ENCODE measurements at places on chromosomes 3 and 15.

DNA sequence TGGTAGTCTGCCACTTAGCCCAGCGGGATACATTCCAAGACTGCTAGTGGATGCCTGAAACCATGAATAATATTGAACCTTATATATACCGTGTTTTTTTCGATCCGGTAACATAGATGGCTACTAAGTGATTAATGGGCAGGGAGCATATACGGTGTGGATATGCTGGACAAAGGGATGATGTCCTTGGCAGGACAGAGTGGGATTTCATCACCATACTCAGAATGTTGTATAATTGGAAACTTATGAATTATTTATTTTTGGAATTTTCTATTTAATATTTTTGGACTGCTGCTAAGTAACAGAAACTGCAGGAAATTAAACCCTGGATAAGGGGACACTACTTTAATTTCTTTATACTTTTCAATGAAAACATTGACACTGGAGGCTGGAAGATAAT is 53.2 kb downstream of the ASTE1 start:
- DNase-seq, result no peak

- no peak for DNase-seq
These were observed 245.2 kb upstream of the LYSMD4 start for GRCh38 chr15:99978426-99978825.

DNA sequence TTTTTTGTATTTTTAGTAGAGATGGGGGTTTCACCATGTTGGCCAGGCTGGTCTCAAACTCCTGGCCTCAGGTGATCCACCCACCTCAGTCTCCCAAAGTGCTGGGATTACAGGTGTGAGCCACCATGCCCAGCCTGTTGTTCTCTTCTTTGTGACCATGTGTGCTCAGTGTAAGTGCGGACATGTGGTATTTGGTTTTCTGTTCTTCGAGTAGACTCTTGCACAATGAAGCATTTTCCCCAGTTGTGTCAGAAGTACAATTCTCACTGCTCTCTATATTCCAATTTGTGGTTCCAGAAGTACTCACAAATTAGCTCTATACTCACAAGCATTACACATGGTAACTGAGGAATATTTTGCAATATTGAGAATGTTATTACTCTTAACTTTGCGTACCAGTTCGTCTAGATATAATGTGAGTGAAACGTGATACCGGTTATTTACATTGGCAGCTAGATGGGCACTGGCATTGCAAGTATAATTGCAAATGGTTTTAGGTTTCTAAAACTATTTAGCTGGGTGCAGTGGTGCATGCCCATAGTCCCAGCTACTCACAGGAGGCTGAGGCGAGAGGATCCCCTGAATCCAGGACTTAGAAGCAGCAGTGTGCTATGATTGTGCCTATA is 34.2 kb upstream of the MTMR14 start:
- no peak for DNase-seq

DNA sequence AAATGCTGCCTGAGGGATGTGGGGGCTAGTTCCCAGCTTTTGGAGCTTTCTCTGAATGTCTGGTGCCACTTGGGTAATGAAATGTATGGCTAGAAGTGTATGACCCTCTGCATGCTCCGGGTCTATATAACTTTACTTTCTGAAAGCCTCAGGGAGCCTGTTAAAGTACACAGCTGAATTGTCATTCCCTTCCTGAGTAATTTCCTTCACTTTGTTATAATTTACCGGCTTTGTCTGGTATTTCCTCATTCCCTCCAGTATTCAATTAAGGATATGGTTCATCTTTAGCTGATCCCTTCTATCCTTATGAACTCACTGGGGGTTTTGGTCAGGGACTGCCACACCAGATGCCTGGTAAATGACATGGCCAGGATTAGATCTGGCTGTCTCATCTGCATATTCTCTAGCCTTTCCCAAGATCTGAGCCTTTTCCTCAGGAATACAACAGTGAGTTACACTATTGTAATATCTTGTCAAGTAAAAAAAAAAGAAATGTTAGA is 620.3 kb downstream of the ZPLD1 start:
- no peak for DNase-seq

DNA sequence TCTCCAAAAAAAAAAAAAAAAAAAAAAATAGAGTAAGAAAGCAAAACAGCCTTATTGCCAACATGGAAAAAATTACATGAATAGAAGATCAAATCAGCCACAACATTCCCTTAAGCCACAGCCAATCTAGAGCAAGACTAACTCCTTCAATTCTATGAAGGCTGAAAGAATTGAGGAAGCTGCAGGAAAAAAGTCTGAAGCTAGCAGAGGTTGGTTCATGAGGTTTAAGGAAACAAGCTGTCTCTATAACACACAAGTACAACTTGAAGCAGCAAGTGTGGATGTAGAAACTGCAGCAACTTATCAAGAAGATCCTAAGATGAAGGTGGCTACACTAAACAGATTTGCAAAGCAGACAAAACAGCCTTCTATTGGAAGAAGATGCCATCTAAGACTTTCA is 9.3 kb downstream of the PARL start:
- no peak for DNase-seq

- no peak for DNase-seq
These were observed 7.4 kb downstream of the RASGRF1 start for GRCh38 chr15:79083154-79083553.

DNA sequence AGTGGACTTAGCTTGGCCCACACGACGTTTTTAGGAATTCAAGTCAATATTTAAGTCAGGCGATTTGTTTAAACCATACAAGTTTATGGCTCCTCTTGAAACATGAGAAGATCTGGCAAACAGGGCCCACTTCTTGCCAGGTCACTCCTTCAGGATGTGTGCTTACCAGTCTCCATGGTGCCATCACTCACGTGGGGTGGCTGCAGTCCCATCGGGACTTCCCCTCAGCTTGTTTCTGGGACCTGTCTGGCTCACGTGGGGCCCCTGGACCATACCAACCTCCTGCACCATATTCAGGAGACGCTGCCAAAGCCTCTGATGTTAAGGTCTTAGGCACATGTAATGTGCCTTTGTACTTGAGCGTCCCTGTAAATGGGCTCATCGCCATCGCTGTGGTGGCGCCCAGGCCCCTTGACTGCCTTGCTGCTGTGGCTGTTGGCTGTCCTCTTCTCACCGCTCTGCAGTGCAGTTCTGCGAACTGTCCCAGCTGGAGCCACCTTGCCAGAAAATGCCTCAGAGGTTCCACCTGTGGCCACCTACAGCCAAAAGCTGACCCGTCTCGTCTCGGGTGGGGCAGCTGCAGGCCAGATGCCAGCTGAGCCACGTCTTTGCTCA is 8.9 kb downstream of the MCM2 start:
- no peak for DNase-seq

DNA sequence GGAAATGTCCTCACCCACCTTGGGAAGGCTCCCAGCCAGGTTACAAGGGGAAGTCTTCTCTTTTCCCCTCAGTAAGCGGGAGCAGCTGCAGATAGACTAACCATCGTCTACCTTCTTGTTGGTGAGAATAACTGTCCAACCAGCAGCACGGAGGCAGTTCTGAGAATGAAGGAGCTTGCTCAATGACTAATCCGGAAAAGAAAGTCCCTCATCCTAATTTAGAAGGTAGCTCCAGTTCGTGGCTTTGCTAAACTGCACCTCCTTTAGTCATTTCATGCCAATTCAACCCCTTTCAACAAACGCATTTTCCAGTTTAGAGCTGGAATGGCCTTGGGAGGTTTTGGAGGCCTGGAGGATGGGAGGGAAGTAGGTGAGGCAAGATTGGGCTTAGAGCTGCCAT is 527.4 kb upstream of the PROK2 start:
- no peak for DNase-seq

DNA sequence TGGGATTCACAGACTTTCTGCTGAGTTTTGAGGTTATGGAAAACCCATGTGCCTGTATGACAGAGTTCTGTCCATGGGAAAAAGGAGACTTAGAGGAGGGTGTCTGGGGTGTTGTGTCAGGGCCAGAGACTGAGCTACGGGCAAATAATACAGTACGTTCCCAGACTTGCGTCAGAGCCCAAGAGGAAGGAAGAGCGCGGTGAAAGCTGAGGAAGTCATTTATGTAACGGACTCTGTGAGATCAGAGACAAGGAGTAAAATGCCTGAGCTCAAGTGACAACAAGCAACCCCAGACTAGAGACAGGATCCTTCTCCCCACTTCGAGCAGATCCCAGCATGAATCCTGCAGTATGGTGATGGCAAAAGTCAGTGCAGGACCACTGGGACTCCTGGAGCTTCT is 368.6 kb upstream of the MCTP2 start:
- no peak for DNase-seq

- no peak for DNase-seq
These were observed 3.0 kb downstream of the SPINT1 start for GRCh38 chr15:40846841-40847222.

DNA sequence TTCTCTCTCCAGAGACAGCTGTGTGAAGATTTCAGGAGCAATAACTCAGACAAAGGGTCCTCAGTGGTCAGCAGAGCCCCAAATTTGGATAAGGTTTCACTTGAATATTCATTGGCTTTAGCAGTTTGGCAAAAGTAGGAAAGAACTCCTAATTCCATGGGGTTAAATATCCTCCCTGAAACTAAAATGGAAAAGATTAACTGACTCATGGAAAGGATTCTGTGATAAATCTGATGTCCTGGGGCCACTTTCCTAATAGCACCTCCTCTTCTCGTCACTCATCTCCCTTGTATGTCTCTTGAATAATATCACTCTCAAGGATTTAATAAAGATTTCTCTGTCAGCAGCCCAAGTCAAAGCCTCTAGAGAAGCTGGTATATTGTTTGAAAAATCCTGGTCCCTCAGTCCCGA is 33.3 kb upstream of the TBC1D23 start:
- DNase-seq, result no peak

- DNase-seq, result no peak
These were observed 57.3 kb downstream of the PLXNA1 start for GRCh38 chr3:127040216-127040615.

DNA sequence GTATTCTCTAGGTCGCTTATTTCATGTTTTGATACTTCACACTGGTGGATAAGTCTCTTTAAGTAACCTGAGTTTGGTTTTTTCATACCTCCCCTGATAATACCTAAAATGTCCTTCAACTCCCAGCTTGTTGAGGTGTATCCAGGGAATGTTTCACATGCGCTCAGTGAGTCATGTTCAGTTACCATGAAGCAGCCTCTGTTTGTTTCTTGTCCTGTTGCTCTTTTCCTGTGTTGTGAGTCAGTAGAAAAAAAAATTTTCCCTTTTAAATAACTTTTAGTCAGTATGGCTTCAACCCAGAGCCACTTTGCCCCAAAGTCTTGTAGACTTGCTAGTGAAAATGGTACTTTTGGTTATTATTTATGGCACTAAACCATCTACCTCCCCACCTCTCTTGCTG is 278.4 kb upstream of the ZPLD1 start:
- no peak for DNase-seq

DNA sequence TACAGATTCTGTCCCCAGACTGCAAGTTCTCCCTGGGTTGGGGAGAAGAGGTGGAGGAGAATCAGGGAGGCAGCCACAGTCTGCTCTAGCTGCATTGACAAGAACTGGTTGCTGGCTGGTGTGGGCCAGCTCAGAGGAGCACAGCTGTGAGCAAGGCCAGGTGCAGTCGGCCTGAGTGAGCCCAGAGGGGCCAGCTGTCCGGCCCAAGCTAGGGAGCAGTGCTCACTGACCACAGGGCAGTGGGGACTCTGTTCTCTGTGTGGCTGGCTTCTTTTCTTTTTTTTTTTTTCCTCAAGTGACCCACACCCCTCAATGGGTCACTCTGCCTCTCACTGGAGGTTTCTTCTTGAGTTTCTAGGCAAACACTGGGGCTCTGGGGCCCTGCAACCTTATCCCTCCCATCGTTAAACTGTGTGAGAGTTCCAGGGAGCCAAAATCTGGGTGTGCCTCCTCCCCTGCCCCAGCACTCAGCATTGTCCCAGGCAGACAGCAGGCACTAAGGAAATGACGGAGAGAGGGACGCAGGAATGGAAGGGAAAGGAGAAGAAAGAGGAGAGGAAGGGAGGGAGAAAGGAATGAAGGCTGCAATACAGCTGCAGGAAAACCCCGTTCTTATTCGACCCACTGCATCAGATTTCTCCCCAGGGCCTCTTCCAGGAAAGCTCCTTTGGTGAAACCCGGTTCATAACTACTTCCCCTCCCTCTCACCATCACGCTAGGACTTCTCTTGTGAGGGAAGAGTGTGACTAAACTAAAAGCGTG is 37.7 kb upstream of the HES1 start:
- DNase-seq, result no peak

GRCh38 chr3:36227980-36228379 is 152.3 kb upstream of the STAC start:
- no peak for DNase-seq

GRCh38 chr15:77070180-77070494 is 772 bp downstream of the TSPAN3 start:
- no peak for DNase-seq

DNA sequence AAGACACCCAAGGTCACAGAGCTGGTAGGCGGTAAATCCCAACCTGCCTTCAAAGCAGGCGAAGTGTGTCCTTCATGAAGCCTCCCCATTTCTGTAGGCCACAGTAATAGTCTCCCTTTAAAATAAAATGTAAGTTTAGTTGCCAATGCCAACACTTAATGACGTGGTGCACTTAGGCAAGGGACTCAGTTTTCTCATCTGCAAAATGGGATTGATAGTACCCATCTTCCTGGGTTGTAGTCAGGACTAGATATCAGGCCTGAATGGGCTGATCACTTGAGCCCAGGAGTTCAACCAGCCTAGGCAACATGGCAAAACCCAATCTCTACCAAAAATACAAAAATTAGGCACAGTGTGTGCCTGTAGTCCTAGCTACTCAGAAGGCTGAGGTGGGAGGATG is 114.6 kb downstream of the SHQ1 start:
- no peak for DNase-seq

- DNase-seq, result peak; percentile 74
These were observed 89.3 kb downstream of the LRRK1 start for GRCh38 chr15:101008158-101009139.

GRCh38 chr15:40436892-40437751 is 3.6 kb upstream of the BAHD1 start:
- no peak for DNase-seq

DNA sequence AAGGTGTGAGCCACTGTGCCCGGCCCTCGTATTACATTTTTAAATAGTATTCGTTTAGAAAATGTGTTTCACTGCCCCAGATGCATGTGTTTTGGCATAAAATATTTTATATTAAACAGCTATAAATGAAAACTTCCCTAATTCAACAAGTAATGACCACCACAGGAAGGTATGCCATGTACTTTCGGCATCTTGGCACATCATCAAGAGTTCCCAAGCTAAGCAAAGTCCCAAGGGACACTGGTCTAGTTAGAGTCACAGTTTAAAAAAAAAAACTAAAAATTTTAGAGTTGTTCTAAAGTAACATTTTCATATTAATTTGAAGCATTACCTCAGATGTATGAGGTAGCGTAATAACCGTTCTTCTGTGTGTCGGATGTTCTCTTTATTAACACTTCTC is 15.6 kb upstream of the ARPP19 start:
- no peak for DNase-seq

- no peak for DNase-seq
These were observed 86.5 kb upstream of the TNFAIP8L3 start for GRCh38 chr15:51181221-51181620.

DNA sequence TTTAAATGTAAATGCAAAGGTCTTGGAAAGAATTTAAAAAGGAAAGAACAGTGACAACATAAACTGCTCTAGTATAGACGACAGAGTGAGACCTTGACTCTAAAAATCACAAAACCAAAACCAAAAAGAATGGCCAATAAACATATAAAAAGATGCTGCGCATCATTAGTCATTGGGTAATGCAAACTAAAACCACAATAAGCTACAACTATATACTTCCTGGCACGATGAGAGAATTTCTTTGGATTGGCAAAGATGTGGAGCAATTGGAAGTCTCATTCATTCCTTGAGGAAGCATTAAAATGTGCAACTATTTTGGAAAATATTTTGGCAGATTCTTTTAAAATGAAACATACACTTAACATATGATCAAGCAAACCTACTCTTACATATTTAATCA is 98.7 kb upstream of the ZPLD1 start:
- DNase-seq, result no peak

- DNase-seq, result no peak
These were observed 118.4 kb downstream of the ATG7 start for GRCh38 chr3:11390411-11391131.

All from stimulated activated CD4-positive, alpha-beta T cell treated with anti-CD3 and anti-CD28 coated beads, Interleukin-12 subunit alpha, Interleukin-12 subunit beta, amount 100 ng/mL, for 48 hours (primary cell).